ENCODE measurements at places on chromosomes 11 and 22.

- DNase-seq = no peak
Observed at GRCh38 chr11:102981324-102981910, 25.9 kb upstream of the MMP13 start.

GRCh38 chr22:45917146-45917545 lies 59.8 kb downstream of the WNT7B start:
- DNase-seq = no peak

- no peak for DNase-seq
Observed at GRCh38 chr22:48224332-48224731, 1461.9 kb downstream of the TBC1D22A start.

- DNase-seq = no peak
Observed at GRCh38 chr11:93524858-93525257, 18.3 kb downstream of the SMCO4 start.

GRCh38 chr11:116537709-116538108 lies 235.1 kb downstream of the BUD13 start:
- no peak for DNase-seq

DNA sequence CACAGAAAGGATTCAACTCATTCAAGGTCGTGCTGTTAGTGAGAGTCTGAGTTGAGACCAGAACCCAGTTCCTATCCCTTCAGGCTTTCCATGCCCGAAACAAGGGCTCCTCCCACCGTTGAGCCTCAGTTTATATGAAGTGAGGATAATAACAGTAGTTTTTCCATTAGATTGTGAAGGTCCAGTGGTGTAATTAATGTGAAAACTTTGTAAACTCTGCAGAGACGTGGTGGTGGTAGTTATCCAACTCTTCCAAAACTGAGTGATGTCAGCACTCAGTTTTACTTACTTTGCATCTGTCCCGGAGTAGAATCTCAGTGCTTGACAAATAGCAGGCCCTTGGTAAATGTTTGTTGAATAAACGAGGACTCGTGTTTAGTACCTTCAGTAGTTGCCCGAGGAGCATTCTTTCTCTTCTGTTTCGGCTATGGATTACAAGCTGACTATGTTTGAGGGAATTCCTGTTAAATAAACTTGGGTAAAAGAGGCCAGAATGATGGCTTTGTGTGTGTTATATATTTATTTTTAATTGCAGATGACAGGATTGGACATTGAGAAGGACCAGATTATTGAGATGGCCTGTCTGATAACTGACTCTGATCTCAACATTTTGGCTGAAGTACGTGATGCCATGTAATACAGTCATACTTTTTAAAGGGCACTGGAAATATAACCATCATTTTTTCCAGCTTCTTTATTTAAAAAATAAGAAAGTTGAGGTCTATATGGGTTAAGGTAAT lies 1.0 kb downstream of the REXO2 start:
- DNase-seq = no peak

- no peak for DNase-seq
Observed at GRCh38 chr22:27840436-27840835, 38.9 kb upstream of the MN1 start.

GRCh38 chr22:39232246-39232645 lies 12.5 kb downstream of the PDGFB start:
- DNase-seq = no peak

DNA sequence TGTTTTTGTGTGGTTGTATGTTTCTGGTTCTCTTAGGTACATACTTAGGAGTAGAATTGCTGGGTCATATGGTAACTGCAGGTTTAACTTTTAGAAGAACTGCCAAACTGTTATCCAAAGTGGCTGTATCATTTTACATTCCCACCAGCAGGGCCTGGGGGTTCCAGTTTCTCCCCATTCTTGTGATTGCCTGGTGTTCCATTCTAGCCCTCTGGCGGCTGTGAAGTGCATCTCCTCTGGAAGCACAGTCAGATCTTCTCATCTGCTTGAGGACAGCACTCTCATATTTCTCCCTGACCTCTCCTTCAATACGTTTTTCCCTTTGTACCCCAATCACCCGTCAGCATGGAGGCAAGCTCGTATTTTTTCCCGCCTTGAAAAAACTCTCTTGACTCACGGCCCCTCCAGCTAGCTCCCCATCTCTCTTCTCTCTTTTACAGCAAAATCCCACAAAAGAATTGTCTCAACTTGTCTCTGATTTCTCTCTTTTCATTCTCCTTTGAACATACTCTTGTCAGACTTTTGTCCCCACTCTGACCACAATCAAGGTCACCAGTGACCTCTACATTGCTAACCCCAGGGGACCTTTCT lies 56.8 kb upstream of the THY1 start:
- no peak for DNase-seq

- no peak for DNase-seq
Observed at GRCh38 chr11:113341388-113342165, 27.2 kb downstream of the TTC12 start.

GRCh38 chr22:50529897-50530579 lies at the start of gene TYMP:
Gene TYMP, minus strand, starts transcription at chr22:50530012. Its CDS starts 303 bp downstream, at chr22:50529709.
- DNase-seq = no peak

DNA sequence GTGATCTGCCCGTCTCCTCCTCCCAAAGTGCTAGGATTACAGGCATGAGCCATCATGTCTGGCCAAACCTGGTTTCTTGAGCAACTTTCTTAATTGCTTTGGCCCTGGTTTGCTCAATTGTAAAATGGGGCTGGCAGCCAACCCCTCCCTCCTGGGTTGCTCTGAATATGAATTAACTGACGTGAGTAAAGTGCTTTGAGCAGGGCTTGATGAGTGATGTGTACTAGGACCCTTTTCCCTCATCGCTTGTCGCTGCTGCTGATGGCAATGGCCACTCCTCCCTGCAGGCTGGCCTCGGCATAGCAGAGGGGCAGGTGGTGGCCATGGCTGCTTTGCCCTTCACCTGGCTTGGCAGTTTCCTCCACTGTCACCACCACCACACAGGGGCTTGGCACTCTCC lies 41.5 kb downstream of the RNF141 start:
- no peak for DNase-seq

GRCh38 chr22:23192558-23192957 lies 12.2 kb downstream of the BCR start:
- DNase-seq = no peak

GRCh38 chr11:124080327-124081001 lies 34.8 kb upstream of the VWA5A start:
- no peak for DNase-seq

- no peak for DNase-seq
Observed at GRCh38 chr11:71498091-71498490, 29.0 kb upstream of the KRTAP5-7 start.

DNA sequence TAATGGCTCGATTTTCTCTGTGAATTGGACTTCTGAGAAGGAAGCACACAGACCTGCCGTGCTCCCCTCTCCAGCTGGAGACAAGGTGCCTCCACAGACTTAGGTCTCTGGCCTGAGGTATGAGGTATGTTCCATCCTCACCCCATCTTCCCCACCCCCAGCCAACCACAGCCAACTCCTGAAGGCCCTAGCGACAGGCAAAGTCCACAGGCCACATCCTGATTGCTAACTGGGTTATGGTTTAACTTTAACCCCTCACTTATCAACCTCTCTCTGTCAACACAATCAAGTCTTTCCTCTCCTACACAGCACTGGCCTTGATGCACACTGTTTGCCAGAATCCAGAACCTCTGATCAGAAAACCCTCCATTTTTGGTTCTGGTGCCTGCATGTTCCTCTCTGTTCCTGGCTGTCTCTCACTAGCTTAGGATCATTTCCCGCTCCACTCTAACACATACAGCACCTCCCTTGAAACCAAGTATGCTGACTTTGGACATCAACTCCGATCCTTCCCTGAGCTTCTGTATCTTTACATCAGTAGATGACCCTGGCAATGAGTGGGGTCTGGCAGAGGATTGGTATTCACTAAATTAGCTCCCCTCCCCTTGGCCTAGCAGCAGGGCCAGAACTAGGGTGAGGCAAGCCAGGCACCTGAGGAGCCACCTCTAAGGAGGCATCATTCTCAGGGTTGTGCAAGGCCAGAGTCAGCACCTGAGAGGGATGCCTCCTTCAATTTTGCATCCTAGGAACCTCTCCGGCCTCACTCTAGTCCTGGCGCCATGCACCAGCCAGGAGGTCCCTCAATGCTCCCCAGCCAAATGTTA lies 22.0 kb downstream of the JAML start:
- DNase-seq = peak; percentile 26

DNA sequence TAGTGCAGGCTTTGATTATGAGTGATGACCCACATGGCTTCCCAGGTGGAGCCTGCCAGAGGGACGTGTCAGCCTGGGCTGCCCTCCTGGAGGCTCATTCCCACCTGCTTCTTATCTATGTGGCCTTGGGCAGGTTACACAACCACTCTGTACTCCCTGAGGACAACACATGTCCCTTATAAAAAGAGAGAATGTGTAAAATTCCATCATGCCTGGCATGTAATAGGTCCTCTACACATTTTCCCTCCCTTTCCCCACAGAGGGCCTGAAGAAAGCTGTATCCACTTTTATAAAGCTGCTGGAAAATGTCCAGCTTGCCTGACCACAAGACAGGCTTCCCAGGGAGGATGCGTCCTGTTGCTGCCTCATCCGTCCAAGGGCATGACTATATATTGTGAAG lies 55.0 kb upstream of the VSTM5 start:
- DNase-seq = no peak

GRCh38 chr11:75275581-75275980 lies 35.0 kb downstream of the TPBGL start:
- DNase-seq = peak; percentile 13

DNA sequence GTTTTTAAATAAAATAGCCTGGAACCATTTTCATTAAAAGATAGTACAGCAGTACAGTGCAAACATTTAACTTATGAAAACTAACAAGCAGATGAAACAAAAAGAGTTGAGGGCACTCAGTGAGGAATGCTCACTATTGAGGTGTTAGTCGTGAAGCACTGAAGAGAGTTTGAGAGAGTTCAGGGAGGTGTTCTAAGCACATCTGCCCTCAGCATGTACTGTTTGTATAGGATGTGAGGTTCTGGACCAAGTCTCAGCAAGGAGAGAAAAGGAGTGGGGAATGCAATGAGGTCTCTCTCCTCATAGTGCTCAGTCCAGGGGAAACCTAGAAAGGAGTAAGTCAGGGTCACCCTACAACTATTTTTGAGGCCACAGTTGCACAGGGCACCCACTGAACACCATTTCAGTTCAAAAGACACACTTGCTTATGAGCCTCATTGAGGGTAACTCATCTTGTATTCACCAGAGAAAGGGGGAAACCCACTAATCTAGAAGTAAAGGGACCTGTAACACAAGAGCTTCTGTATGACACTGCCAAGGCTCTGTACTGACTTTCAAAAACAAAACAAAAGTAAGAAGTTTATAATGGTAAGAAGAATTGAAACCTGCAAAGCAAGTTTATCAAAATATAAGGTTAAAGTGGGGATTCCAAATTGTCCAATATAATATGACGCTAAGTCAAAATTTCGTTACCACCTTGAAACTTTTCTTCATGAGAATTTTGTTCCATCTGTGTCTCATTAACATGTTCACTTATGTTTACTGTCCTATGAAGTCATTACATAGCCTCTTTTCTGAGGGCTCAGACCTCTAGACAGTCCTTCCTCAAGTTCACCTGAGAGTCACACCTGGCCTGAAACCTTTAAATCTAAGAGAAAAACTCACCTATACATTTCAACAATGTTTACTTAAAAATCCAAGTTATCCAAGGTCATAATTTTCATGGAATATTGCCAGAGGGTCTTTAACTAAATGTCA lies 275.3 kb downstream of the ETS1 start:
- DNase-seq = no peak

DNA sequence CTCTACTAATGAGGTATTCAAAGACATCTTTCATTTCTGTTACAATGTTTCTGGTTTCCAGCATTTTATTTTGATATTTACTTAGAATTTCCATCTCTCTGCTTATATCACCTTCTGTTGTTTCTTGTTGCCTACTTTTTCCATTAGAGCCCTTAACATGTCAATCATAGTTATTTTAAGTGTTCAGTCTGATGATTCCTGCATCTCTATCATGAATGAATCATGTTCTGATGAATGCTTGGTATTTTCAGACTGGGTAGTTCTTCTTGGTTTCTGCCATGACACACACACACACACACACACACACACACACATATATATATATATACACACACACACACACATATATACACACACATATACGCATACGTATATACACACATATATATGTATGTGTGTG lies 486.4 kb upstream of the ISX start:
- no peak for DNase-seq

DNA sequence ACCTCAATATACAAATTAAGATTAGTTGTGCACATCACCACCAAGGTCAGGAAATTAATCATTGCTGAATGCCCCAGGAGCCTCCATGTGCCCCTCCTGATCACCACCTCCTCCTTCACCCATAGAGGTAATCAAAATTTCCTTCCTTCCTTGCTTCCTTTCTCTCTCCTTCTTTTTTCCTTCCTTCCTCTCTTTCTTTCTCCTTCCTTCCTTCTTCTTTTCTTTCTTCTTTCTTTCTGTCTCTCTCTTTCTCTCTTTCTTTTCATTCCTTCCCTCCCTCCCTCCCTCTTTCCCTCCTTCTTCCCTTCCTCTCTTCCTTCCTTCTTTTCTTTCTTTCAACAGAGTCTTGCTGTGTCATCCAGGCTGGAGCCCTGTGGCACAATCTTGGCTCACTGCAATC lies 67.9 kb upstream of the FTH1 start:
- no peak for DNase-seq

DNA sequence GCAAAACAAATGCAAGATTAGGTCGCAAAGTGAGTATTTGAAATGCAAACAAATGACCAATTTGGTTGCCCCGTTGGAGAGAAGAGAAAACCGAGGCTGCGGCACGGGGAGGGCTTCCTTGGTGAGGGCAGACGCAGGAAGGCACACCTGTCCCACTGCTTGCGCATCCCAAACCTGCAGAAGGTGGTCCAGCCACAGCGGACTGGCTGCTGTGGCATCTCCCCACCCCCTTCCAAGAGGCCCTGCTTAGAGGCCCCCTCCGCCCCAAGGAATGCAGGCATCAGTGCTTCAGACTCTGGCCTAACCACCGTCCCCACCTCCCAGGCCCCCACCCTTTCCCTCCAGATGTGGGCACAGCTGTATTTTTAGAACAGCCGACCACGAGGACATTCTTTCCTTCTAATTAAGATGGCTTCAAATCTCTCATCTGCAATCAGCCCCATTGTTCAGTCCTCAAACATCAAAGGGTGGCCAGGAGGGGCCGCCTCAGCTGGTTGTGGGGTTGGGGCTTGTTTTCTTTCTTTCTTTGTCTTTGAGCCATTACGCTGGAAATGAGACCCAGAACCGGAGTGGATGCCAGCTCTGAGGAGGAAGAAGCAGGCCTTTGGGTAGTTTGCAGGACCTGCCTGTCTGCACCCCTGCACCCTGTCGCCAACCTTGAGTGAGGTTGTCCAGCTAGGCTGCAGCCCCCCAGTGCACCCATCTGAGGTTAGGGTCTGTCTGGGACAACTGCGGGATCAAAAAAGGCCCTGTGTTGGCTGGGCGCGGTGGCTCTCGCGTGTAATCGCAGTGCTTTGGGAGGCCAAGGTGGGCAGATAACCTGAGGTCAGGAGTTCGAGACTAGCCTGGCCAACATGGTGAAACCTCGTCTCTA lies 9.4 kb upstream of the DERL3 start:
- DNase-seq = no peak

- no peak for DNase-seq
Observed at GRCh38 chr11:10934293-10934860, 76.5 kb upstream of the ZBED5 start.

GRCh38 chr22:22228921-22229320 lies 15.7 kb upstream of the VPREB1 start:
- no peak for DNase-seq

Measured in stimulated activated CD4-positive, alpha-beta T cell treated with anti-CD3 and anti-CD28 coated beads, Interleukin-1b, Interleukin-23, amount 100 ng/mL, for 1 hour (primary cell).